ENCODE measurements at places on chromosomes 16 and 17.

DNA sequence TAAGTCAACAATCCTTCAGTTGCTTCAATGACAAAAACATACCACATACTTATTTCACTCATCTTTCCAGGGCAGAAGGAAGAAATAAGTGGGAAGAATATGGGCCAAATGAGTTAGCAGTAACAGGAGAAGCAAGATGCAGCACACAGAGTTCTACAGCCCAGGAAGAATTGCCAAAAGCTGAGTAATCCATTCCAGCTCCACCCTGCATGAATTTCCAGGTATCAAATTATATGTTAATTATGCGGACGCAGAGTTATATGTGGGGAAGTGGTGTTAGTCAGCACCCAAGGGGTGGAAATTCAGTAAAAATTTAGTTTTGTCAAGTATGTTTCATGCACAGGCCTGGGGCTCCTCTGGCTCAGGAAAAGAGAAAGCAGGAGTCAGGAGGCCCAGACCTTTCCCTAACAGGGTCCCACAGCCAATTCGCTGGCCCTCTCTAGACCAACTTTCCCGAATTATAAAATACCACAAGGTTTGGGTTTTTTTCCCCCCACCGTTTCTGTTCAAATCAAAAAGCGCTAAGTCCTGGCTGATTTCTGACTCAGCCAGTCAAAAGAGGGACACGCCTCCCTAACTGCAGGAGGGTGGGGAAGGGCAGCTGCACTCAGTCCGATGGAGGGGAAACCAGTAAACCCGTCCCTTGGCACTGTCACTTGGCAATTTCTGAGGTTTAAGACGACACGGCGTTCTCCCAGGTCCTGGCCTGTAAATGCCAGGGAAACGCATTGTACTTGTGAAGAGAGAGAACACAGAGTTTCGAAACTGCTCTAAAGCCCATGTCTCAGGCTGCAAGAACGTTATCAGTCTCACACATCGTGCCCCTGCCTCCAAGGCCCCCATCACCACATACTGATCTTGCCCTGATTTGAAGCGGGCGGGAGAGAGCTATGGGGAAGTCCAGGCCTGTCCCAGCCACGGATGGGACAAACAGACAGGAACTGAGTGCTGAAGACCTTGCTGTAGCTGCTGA is 58.1 kb downstream of the ZFHX3 start:
- no peak for DNase-seq

DNA sequence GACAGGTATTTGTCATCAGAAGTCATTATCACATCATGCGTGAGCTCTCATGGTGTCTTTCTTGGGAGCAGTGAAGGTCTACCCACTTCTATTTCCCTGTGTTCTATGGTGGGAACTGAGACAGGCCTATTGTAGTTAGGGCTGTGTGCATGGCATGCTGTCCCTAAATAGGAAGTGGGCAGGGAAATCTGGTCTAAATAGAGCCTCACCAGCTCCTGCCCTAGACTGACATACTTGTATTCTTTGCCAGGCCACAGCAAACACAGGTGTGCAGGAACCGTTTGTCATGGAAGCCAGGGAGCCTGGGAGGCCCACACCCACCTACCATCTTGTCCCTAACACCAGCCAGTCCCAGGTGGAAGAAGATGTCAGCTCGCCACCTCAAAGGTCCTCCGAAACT is 10.1 kb downstream of the SLC7A6 start:
- no peak for DNase-seq

DNA sequence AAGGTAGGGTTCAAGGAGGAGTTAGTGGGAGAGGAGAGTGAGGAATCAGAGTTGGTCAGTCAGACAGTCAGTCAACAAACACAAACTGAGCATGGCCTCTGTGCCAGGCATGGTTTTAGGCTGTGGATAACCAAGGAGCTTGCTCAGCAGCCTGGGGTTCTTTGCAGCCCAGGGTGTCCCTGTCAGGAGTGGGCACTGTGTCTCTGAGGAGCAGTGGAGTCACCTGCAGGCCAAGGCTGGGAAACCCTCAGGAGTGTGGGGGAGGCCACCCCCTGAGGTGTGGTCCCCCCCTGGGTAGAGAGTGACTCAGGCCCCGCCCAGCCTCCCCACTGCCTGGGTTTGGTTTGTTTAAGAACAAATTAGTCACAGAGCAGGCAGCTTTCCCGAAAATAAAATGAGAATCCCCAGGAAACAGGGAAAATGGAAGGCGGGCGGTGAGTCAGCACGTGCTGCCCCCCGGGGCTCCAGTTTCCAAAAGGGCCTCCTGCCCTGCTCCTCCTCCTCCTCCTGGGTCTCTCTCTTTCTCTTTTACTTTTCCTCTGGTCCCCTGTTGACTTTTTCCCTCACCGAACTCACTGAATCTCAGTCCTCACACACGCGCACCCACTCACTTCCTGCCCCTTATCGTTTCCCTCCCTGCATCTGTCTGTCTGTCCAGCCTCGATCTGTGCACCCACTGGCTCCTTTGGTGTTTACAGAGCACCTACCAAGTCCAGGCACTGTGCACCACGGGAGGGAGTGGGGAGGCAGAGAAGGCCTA is 44.3 kb downstream of the SOCS3 start:
- peak; percentile 68 for DNase-seq

GRCh38 chr17:8109661-8110455 is 8.5 kb downstream of the ALOXE3 start:
- DNase-seq = peak; percentile 87

DNA sequence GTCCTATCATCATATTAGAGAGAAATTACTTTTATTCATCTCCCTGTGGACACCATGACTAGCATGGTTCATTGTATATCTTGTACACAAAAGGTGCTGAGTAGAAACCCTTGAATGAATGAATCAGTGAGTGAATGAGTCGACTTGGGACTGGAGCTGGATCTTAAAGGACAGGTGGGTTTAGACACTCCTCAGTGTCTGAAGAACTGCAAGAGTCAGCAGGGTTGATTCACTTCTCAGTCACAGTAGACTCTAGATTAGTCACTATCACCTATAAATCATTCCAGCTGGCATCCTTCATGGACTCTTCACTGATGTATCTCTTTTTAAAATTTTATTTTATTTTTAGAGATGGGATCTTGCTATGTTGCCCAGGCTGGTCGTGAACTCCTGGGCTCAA is 30.1 kb upstream of the PMFBP1 start:
- no peak for DNase-seq

- no peak for DNase-seq
Measured at GRCh38 chr17:159609-160008, 21.8 kb downstream of the DOC2B start.

- peak; percentile 76 for DNase-seq
Measured at GRCh38 chr16:3578610-3579551, 1.7 kb upstream of the NLRC3 start.

DNA sequence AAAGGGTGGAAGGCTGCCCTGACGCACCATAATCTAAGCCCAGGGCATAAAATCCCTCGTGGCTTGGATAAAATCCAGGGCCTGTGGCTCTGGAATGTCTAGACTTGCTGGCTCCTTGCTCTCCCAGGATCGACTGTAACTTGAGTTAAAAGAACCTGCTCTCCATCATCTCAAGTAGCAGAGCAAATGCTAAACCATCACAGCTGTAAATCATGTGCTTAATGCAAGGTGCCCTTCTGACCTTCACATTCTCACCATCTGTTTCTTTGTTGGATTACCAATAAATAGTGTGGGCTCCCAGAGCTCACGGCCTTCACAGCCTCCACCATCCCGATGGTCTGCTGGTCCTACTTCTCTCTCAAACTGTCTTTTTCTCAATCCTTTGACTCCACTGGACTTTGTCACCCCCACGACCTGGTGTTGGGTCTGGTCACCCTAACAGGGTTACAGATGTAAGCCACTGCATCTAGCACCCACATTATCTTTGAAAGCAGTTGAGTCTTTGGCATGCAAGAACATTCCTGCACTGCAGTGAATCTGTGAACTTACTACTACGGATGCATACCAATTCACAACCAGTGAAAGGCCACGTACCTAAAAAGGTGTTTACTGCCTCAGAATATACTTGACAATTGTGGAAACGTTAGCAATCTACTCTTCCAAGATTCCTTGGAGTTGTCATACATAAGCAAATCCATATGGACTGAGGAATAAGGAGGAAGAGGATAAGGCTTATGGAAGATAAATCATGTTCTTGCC is 15.3 kb downstream of the RSL1D1 start:
- DNase-seq = no peak

DNA sequence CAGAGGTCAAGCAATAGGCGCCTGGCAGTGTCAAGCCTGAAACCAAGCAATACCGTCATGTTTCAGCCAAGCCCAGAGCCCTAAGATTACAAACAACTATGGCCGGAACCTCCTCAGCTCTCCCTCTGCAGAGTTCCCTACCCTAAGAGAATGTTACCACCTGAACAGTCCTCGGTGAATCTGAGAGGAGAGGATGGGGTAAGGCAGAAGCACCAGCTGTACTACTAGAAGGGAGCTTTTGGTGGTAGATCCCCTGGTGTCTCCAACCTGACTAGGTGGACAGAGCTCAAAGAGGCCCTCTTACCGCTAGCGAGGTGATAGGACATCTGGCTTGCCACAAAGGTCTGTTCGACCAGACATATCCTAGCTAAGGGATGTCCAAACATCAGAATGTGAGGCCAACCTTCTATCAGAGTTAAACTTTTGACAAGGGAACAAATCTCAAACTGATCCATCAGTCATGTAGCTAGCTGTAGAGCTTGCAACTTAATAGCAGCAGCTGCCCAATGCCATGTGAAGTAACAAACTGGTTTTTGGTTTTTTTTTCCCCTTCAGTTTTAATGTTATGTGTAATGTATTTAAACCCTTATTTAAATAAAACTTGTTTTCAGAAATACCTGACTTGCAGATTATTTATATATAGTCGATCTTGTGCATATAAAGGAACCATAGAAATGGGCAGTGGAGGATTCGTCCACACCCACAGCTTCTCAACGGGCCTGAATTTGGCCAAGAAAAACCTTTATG is 2.5 kb downstream of the EIF1 start:
- DNase-seq = no peak

DNA sequence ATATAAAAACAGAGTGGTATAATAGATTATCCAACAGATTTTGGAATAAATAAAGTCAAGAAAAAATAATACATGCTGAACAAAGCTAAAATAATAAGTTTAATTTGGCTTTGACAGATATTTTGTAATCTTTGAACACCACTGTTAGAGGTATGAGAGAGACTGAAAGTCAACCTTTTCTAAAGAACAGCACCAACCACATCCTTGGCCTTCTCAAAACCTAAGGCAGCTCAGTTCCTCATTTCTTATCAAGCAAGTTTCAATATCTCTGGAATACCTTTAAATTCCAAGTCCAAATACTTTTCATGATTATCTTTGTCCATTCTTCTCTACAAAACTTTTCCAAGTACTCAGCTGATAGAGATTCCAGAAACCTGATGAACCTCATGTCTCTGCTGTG is 1603.8 kb downstream of the CDH8 start:
- DNase-seq = no peak

DNA sequence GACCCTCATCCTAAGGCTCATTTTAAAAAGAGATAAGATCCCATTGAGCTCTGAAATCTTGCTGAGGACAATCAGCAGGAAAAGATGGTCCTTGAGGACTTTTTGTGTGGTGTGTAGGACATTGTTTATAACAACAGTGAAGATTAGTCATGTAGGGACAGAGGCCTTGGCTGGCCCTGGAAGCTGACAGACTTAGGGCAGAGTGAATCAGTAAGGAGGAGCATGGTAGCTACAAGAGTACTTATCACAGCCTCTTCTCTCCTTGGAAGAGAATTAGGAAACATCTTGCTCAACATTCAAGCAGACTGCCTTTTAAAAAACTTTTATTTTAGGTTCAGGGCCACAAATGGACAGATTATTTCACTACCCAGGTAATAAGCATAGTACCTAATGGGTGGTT is 665.9 kb upstream of the SALL1 start:
- no peak for DNase-seq

- no peak for DNase-seq
Measured at GRCh38 chr17:45975640-45976295, 23.3 kb upstream of the STH start.

DNA sequence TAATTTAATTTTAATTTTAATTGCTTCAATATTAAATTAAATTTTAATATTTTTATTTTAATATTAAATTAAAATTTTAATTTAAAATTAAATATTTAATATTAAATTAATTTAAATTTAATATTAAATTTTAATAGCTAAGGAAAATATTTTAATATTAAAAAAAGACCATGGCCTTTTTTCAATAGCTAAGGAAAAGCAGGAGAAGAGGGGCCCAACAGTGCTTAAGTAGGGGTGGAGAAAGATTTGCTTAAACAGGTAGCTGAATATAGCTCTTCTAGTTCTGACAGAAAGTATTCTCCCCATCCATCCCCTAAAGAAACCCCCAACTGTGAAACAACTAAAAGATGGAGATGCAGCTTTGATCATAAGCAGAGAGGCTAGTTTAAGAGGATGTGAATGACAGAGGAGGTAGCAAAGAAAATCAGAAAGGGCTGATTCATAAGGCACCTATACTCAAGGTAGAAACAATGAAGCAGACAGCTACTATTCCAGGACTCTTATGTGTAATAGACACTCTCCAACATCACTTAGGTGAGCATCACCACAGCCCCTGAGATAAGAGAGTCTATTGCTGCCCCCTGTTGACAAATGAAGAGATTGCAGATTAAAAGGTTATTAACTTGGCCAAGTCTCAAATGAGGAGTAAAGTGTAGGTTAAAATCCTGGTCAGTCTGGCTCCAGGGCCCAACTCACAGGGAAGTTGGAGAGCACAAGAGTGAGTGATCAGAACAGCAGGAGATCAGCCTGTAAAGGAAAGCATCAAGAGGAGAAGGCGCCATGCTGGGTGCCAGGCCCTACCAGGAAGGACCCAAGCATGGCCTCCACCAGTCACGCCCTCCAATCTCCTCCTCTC is 7.8 kb upstream of the RNASEK start:
- DNase-seq = no peak

DNA sequence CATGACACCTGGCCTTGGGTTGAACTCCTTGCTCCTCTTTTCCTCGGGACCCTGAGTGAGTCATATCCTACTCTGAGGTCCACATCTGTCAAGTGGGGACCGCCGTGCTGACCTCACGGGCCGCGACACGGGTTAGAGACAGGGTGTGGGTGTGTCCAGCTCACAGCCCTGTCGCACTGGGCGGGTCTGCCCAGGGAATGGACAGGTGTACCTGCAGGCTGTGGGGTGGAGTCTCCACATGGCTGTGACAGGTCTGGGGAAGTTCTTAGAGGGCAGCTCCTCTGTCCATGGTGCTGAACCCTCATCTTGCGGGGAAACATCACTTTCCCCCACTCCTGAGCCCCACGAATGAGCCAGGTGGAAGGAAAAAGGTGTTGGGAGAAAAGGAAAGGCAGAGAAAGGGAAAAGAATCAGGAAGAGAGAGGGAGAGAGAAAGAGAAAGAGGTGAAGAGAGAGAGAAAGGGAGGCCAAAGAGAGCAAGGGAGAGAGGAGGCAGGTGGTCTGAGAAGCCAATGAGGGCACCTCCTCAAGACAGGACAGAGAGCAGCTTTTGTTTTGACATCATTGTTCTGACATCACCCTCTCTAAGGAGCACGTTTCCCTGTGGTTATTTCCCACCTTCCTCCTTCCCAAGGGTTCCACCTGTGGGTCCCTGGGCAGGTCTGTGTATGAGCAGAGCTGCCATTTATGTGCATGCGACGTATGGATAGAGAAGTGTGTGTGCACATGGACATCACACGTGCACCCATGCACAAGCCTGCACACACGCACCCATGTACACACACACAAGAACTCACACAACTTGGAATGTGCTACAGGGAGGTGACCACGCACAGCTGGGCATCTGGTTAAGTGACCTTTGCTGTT is 32.6 kb upstream of the CBFA2T3 start:
- DNase-seq = no peak

- DNase-seq = no peak
Measured at GRCh38 chr17:70702683-70703255, 533.4 kb downstream of the KCNJ2 start.

All from GM12892 (cell line).